ENCODE measurements at places on chromosomes 13 and 19.
A peak's percentile ranks its signal among the peaks of the same experiment; 100 is the strongest.

DNA sequence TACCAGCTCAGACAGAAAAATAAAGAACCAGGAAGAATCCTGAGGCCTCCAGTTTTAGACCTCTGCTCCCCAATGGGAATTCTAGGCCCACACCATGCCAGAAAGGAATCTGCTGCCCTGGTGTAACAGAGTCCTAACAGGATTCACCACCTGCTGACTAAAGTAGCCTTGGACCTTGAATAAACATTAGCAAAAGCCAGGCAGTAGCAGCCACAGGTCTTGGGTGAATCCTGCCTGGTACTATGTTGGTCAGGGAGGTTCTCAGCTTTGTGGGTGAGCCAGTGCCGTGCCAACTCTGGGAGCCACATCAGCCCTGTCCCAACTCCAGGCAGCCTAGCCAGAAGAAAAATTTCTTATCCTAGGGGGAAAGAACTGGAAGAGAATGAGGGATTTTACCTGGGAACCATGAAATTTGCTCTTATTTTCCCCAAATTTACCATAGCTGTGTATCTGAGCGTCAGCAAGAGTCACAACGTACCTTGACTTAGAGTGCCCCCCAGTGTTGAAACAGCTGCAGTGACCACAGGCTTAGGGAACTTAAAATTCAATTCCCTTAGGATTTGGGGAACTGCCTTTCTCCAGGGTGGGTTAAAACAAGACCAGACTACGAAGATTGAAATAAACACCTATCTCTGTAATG lies 1895.6 kb upstream of the PRR20A start:
- DNase-seq, result no peak

GRCh38 chr19:51192689-51193088 lies 32.2 kb upstream of the CD33 start:
- no peak for DNase-seq

DNA sequence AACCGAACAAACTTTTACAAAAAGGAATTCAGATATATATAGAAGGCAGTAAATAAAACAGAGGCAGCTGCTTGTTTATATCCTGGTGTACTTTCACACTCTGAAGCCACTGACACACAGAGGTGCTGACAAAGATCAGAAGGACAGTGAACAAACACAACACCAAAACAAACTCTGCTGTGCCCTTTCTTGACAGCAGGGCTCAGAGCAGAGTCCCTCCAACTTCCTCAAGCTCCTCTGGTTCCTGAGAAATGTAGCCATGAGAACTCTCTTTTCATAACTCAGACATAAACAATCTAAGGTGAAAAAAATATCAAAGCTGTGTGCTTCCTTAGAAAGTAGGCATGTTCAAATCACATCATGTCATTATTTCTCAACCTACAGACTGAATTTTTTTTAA lies 1052.8 kb upstream of the SPRY2 start:
- DNase-seq, result no peak

- no peak for DNase-seq
Observed at GRCh38 chr19:46733690-46734292, 12.1 kb upstream of the FKRP start.

DNA sequence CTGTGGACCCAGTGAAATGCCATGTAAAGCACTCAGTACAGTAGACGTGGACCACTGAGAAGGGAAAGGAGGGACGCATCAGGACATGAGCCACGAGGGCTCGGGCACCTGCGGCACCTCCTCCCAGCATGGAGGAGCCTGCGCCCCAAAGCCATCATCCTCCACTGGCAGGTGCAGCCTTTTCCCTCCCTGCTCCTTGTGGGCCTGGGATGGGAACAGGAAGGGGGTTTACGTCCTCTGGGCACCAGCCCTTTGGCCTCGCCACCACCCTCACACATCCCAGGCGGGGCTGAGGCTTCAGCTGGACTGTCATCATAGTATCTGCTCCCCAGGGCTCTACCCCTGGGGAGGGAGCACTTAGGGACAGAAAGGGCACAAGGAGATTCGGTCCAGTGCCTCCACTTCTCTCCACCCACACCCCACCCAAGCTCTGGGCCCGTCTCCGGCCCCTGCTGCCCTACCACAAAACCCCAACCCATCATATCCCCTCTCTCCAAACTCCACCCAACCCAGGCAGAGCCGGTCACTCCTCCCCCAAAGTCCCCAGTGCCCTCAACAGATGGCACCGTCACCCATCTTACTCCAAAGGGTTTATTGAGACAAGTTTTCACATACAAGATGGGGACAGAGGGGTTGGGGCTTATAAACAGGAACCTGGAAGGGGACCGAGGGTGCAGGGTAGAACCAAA lies 2.2 kb upstream of the PRKD2 start:
- no peak for DNase-seq

DNA sequence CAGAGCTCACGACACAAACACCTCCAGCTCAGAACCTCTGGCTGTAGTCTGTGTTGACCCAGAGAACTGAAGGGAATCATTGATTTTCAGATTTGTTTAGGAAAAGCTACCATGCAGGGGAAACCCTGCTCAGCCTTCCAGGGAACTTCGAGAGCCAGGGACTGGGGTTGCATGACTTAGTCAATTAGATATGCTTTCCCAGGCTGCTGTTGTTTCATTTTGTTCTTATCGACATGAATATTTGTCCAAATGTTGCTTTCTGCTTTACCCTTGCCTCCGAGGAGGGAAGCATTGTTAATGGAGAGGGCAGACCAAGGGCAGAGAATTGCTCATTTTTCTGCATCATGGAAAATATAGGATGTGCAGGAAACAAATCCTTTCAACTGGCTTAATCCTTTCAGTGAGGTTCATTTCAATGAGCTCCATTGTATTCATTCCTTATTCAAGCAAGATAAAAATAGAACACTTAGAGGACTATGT lies 82.5 kb downstream of the KLF5 start:
- DNase-seq, result peak; percentile 59

- no peak for DNase-seq
Observed at GRCh38 chr19:4360641-4361151, 17.3 kb downstream of the MPND start.

DNA sequence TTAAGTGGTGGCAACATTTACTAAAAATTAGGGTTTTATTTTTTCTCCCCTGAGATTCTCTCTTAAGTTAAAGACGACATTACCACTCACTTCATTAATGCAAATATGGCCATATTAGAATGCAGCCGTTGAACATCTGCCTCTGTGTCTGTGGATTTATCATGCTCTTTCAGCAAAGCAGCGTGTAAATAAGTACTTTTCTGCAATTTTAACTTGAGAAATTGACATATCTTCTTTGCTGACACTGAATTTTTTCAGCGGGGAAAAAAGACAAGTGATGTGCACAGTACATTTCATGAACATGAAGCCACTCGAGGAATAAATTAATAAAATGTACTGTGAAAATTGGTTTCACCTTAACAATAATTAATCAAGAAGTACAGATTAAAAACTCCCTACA lies 406.4 kb downstream of the ITGBL1 start:
- no peak for DNase-seq

DNA sequence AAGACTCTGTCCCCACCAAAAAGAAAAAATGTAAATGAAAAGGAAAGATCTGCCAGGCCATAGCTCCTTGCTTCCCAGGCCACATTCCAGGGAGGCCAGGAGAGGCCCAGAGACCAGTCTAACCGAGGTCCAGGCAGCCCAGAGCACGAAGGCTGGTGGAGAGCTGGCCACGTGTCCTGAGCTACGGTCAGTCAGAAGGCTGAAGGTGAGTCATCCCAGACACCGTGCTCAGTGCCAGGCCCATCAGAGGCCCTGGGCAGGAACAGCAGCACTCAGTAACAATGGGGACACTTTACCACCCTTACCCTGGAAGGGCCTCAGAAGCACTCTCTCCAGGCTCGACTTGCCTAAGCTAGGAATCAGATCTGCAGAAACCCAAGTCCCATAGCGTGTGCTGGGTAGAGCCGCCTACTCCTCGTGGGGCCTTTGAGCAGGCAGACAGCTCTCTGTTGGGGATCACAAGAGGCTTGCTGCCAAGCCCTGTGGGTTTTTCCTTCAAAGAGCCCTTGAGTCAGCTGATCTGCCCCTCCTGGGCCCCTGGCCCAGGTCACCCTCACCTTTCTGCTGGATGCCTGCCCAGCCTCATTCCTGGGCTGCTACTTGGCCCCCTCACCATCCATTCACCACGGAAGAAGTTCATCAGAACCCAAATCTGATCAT lies 11.6 kb upstream of the DNMT1 start:
- no peak for DNase-seq

GRCh38 chr19:35153701-35154524 lies 622 bp upstream of the FXYD5 start:
- DNase-seq, result no peak

DNA sequence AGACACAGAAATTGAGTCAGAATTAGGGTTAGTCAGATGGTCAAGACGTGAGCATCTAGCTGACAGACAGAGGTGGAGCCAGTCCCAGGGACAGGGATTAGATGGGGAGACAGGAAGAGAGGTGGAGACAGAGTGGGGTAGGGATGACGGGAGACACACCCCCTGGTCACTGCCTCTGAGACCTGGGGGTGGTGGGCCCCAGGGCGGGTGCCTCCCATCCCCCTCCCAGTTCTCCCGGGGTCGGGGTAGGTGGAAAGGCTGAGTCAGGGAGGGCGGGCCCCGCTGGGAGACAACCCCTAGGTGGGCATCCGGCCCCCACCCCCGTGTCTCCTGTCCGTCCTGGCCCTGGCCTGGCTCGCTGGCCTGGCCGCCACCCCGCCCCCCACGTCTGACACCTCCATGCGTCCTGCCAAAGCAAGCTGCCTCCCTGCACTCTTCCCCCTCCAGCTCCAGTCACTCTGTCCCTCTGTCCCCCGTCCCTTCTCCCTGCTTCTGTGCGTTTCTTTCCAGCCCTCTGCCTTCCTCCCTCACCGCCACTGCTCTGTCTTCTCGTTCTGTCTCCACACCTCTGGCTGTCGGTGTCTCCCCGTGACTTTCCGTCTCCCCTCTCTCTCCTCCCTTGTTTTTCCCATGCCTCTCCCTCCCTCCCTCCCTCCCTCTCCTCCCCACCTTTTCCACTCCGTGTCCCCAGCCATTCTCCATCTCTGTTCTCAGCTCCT lies 15.1 kb downstream of the CCDC97 start:
- DNase-seq, result no peak

- no peak for DNase-seq
Observed at GRCh38 chr13:32330441-32330840, 15.1 kb downstream of the BRCA2 start.

- DNase-seq, result no peak
Observed at GRCh38 chr13:73251626-73252265, 192.9 kb downstream of the KLF5 start.

- no peak for DNase-seq
Observed at GRCh38 chr19:55519451-55520311, 17.3 kb downstream of the SBK2 start.

GRCh38 chr19:41734585-41734984 lies 20.7 kb upstream of the CEACAM6 start:
- DNase-seq, result peak; percentile 97

DNA sequence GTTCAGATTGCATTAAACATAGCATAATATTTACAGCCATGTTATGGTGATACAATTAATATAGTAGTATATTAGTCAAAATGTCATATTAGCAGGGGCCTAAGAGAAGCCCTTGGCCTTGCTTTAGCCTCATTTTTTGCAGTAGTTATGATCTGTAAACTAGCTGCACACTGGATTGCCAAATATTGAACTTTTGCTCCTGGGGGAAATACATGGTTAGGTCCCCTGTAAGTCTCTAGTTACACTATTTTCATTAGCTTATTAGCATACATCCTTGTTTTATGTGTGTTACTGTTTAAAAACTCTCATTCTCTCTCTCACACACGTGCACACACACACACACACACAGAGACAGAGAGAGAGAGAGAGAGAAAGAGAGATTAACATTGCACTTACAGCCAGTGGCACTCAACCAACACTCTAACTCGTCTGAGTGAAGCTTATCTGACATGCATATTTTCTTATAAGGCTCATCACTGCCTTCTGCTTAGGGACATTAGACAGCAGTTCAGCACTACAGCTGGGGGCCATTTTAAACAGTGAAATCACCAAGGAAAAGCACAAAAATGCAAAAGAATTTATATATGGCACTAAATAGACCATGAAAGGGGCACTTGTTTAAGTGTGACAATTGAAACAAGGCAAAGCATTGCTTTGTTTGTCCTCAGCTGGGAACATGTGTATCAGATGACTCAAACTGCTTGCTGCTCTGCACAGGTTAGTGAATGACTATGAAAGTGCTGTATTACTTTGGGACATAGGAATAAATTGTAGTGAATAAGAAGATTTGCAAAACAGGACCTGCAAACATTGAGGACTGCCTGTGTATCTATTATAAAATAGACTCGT lies 278.7 kb downstream of the GPC6 start:
- peak; percentile 21 for DNase-seq

DNA sequence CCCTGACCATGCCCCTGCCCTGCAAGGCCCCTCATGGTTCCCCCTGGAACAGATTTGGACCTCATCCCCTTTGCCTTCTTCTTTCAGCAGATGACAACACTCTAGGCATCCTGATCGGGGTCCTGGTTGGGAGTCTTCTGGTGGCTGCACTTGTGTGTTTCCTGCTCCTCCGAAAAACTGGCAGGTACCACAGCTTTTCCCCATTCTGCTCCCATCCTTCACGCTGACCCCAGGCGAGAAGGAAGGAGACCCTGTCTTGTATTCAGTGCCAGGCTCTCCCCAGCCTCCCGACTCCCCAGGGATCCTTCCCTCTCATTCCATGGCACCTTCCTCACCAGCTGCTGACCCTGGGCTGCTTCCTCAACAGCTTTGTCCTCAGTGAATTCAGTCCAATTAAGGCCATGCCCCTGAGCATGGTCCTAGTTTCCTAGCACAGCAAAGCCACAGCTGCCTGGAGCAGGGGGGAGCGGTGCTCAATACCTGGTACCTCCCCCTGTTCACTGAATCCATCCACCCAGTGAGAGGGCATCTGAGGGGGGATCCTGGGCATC lies 8.4 kb downstream of the CEACAM21 start:
- DNase-seq, result no peak

GRCh38 chr13:95182570-95183265 lies 118.5 kb downstream of the ABCC4 start:
- DNase-seq, result no peak

GRCh38 chr19:13018035-13018914 lies 23.0 kb downstream of the NFIX start:
- peak; percentile 10 for DNase-seq

GRCh38 chr13:50634339-50634738 lies 209.2 kb downstream of the DLEU7 start:
- no peak for DNase-seq

GRCh38 chr19:46828484-46828883 lies 22.2 kb downstream of the AP2S1 start:
- DNase-seq, result no peak

- DNase-seq, result no peak
Observed at GRCh38 chr19:33687481-33688170, 65.9 kb downstream of the CHST8 start.

DNA sequence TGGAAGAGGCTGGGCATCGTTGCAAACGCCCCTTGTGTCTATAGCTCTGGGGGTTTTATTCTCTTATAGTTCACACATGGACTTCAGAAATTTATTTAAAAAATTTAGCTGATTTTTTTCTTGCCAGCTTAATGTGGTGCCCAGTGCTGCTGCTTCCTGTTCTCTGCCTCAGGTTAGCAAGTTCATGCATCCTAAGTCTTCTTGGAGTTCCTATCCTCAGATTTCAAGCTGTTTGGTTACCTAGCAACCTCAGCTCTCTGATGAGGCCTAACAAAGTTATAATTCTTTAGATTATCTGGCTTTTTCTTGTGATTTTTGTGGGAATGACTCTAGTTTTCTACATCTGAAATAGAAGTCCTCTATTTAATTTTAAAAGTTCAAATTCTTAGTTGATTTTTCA lies 250.9 kb downstream of the MAB21L1 start:
- DNase-seq, result no peak

- DNase-seq, result no peak
Observed at GRCh38 chr19:39998501-39998900, 1.6 kb downstream of the ZNF546 start.
